ENCODE measurements at places on chromosomes 5 and 9.

GRCh38 chr9:38386319-38386895 lies 6.1 kb upstream of the ALDH1B1 start:
- DNase-seq: no peak

- no peak for DNase-seq
Observed at GRCh38 chr5:1431896-1432295, 13.3 kb downstream of the SLC6A3 start.

GRCh38 chr5:81556809-81557208 lies 162.9 kb upstream of the ACOT12 start:
- DNase-seq: no peak

DNA sequence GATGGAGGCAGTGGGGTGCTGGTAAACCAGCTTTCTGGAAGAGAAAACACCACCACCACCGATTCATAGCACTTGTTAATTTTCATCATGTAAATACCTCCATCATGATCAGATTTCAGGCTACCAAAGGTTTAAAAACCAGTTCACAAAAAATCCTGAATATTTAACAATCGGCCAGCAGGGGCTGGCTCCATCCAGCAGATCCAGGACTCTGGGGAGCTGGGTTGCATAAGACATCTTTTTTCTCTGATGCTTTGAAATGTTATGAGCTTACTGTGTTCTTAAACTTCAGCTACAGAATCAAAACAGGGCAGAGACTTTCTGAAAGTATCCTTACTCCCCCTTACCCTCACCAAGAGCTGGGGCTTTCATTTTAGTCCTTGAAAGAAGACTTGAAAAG lies 14.6 kb upstream of the RNF183 start:
- no peak for DNase-seq

DNA sequence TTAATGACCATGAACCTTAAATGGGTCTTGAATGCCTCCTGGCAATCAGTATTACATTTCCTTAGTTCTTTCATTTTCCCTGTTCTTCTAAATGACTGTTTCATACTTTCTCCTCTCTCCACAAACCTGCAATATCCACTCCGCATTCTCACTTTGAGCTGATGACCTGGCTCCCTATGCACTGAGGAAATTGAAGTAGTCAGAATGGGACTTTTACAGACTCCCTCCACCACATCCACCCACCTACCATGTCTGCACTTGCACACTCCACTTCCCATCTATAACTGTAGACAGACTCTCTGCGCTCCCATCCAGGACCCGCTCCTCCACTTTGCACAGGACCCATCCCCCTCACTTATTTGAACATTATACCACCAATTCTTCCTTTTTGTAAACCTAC lies 36.2 kb upstream of the GZMA start:
- no peak for DNase-seq

- no peak for DNase-seq
Observed at GRCh38 chr5:28710360-28710759, 1672.0 kb upstream of the CDH9 start.

- no peak for DNase-seq
Observed at GRCh38 chr5:176578391-176578808, 29.3 kb downstream of the CDHR2 start.

GRCh38 chr5:150703762-150704161 lies 2.9 kb upstream of the RBM22 start:
- DNase-seq: no peak

- DNase-seq: peak; percentile 72
Observed at GRCh38 chr9:137445275-137445807, 4.2 kb upstream of the ENTPD8 start.

DNA sequence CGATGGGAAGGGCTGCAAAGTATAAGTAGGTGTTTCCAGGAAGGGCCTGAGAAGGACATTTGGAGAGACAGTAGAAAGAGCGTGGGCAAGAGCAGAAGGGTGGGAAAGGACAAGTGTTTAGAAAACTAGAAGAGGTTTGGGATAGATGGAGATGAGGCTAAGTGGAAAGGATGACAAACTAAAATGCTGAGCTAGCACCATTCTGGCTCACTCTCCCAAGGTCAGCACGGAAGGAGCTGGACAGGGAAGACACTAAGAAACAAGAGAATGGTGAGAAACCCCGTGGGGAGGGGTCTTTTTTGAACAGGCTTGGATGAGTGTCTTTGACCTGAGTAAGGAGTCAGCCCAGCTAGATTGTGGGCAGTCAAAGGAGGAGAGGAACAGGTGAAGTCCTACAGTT lies 286.0 kb downstream of the CDK5RAP2 start:
- DNase-seq: no peak

DNA sequence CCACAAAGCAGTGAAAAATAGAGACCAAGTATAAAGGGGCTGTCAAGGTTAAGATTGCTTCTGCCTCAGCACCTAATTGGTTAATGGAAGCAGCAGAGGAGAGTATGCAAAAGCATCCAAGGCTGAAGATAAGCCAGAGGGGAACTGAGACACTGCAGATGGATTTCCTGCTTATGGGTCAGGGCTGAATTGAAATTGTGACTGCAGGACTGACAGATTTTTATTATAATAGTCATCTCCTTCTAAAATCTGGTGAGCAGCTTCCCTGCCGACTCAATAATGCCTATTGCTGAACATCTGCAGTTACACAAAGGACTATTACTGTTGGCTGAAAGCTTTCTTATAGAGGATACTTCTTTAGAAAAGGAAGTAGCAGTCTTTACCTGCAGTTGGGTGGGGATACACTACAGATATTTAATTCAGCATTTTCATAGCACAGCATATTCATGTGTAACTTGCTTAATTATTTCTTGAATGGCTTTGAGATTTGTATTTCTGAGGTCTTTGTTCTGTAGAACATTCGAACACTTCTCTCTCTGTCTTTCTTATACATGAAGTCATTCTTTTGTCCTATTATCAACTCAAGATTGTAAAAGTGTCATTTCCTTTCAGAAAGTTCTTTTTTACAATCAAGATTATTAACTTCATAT lies 363.0 kb upstream of the RIOK2 start:
- no peak for DNase-seq

- no peak for DNase-seq
Observed at GRCh38 chr9:2602704-2603116, 18.9 kb upstream of the VLDLR start.

- no peak for DNase-seq
Observed at GRCh38 chr5:178284996-178285395, 52.4 kb upstream of the PHYKPL start.
